ENCODE measurements at places on chromosomes 11 and 22.

DNA sequence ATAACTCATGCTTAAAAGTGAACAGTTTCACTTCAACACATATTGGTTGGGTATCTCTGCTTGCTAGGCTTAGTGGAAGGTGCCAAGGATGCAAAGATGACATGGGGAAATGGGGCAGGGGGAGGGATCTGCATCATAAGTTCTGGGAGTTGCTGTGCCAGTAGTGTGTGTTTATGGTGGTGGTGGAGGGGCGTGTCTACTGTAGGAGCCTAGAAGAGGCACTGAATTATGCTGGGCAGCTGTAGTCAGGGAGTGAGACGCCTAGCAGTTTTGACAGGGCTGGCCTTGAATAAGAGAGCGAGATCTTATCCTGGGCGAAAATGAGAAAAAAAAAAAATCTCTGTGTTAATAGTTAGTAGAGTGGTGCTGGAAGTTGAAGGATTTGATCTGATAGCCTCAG lies 3.0 kb downstream of the ELMOD1 start:
- DNase-seq: no peak

GRCh38 chr22:40874016-40874415 lies 12.1 kb upstream of the DNAJB7 start:
- no peak for DNase-seq

- no peak for DNase-seq
Observed at GRCh38 chr22:37362621-37363020, 64.7 kb downstream of the ELFN2 start.

DNA sequence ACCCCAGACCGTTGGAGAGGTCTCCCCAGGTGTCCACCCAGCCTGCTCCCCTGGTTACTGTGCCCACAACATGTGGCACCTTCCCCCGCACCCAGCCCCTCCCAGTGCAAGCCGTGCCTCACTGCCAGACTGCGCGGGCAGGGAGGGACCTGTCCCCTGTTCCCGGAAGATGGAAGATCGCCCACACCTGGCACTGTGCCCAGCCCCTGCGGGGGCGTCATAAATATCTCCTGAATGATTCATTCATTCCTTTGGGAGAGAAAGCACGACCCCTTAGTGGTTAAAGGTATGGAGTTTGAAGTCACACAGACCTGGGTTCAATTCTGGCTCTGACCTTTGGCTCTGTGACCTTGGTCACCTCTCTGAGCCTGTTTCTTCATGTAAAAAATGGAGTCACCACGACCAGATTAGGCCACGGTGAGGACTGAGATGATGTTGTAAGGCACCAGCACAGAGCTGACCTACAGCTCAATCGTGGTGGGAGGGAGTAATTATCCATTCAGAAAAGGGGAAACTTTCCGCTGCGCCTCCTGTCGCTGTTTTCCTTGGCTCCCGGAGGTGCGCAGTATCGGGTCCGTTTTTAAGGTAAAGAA lies 497 bp upstream of the SYT12 start:
- no peak for DNase-seq

- DNase-seq: peak; percentile 61
Observed at GRCh38 chr11:47967577-47968525, 12.5 kb upstream of the PTPRJ start.

- no peak for DNase-seq
Observed at GRCh38 chr11:71988050-71988449, 10.7 kb upstream of the IL18BP start.

- no peak for DNase-seq
Observed at GRCh38 chr22:25878933-25879332, 136.9 kb downstream of the MYO18B start.

GRCh38 chr11:62025487-62026105 lies 58.2 kb upstream of the FTH1 start:
- DNase-seq: no peak

- DNase-seq: no peak
Observed at GRCh38 chr11:46388619-46389449, 2.7 kb downstream of the CHRM4 start.

DNA sequence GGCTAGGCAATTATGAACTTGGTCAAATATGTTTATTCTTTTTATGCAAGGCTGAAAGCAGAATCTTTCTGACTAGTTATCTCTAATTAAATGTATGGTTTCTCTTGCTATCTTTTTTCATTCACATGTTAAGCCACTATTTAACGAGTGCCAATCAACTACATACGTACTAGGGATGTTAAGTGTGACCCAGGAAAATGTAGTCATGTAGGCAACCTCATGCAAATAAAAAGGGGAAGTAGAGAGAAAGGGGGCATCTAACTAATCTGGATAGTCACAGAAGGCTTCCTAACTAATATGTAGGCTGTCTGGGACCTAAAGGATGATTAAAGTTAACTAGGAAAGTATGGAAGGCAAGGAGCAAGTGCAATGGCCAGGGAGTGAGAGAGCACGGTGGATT lies 23.5 kb downstream of the TBRG1 start:
- DNase-seq: no peak

DNA sequence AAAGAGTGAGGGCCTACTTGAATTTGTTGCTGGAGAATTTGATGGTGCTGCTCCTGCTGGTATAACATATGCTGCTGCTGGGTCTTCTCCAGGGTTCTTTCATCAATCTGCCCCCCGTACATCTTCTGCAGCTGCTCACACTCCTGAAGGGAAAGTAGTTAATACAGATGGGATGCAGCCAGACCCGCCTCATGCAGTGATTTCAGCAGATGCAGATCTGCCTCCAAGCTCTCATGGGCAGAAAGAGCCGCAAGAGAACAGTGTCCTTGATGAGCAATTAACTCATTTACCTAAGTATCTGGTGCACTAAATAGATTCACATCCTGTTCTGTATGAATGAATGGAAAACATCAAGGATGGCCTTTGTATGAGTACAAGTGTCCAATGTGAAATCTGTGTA lies 24.8 kb upstream of the APOA1 start:
- DNase-seq: no peak

- peak; percentile 70 for DNase-seq
Observed at GRCh38 chr11:125062931-125063428, at the start of gene SLC37A2. Gene SLC37A2 (plus strand): TSS chr11:125063305. CDS start chr11:125063368, 63 bp downstream.

DNA sequence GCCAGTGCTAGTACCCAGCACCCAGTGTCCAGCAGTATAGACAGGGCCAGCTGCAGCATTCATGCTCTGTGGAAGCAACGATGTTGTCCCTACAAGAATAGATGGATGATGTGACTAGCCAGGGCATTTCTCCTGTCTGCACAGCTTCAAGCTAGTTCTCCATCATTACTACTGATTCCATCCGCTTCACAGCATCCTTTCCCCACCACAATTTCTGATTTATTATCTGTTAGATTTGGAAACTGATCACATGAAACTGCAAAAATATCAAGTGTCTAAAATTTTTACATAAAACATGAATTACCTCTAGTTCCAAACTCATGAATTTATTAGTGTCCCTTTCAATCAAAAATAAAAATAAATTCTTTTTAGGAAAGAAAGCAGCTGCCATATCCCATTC lies 138.9 kb upstream of the POU2AF2 start:
- DNase-seq: no peak

- no peak for DNase-seq
Observed at GRCh38 chr22:23095733-23096342, 25.5 kb downstream of the GNAZ start.

DNA sequence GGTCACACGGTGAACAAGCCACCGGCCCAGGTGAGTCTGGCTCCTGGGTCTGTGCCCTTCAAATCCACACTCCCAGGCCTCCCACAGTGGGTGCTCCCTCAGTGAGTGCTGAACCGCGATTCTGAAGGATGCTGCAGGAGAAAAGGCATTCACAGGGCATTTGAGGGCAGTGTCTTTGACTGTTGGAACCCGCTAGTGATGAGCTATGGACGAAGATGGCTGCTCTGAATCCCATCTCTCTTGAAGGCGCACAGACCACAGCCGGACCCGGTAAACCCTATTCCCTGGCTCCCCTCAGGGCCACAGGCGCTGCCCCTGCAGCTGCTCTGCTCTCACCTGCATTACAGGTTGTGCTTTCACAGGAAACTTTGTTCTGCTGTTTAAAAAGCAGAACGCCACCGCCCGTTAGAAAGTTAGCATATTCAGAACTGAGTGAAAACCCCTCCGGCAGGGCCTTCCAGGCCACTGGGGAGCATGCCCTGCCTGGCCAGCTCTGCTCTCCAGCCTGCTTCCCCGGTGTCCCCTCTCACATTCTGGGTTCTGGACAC lies 3.2 kb downstream of the LRRC32 start:
- DNase-seq: no peak

All from T47D (cell line).